ENCODE measurements at places on chromosomes 2 and 18. TPM values are rescaled to one million over a fixed set of nuclear protein-coding genes. Genes with fewer than 3 reads are reported as not detected.

The CPLX4 gene
- total RNA-seq = not detected

The DSG3 gene
- total RNA-seq = not detected

The COL6A3 gene
- total RNA-seq = 7.3 TPM

The TUBA3E gene
- total RNA-seq = 0.66 TPM

The RFTN2 gene
- total RNA-seq = 1.0 TPM

The DOCK10 gene
- 1.3 TPM for total RNA-seq

The XIRP2 gene
- total RNA-seq = 0.17 TPM

The CHCHD5 gene
- 18.7 TPM for total RNA-seq

The MPP4 gene
- not detected for total RNA-seq

The SERPINB4 gene
- total RNA-seq = 1.1 TPM

The KATNAL2 gene
- 7.7 TPM for total RNA-seq

The APOB gene
- total RNA-seq = 0.62 TPM

The C2orf80 gene
- not detected for total RNA-seq

The FBXO15 gene
- total RNA-seq = 0.21 TPM

The CSRNP3 gene
- 3.8 TPM for total RNA-seq

The ACMSD gene
- not detected for total RNA-seq

The SNED1 gene
- 1.1 TPM for total RNA-seq

The G6PC2 gene
- not detected for total RNA-seq

The STAT4 gene
- total RNA-seq = 0.16 TPM

The ICOS gene
- total RNA-seq = not detected

The SNTG2 gene
- total RNA-seq = 56.0 TPM

Data from GM23338 (cell line).